ENCODE measurements at places on chromosomes 3 and 15.
A peak's percentile ranks its signal among the peaks of the same experiment; 100 is the strongest.

DNA sequence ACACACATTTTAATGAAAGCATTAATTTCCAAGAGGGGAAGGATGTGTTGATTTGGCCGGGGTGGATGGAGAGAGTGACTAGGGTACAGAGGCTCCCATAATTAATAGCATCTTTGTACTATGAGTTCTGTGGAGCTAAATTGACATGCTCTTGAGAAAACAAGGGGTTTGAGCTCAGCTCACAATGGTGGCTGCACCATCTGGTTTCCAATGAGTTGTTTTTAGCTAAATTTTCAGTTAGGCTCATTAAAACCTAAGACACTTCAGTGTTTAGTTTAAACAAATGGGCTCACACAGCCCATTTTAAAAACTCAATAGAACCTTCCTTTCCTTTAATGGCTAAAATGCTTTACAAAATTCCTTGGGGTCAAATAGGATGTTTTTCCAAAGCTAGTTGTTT, 199.7 kb downstream of the TNIK start:
- no peak for DNase-seq

- no peak for DNase-seq
These were observed at the start of gene THPO for GRCh38 chr3:184377882-184378445. THPO (minus strand) TSS chr3:184378207; CDS start chr3:184376259, 1,948 bp downstream.

DNA sequence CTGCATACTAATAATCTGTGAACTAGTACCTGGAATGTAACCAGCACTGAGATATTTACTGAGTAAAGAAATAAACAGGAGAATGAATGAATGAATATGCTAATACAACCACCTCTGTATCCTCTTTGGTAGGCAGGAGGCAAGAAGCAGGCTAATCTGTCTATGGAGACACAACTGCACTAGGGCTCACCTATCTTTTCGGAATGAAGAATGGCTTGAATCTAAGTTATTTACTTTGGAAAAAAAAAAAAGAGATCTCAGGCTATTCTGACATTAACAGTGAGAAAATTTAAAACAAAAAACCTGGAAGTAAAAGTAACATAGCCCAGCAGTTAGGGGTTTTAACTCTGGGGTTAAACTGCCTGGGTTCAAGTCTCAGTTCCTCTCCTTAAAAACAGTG, 174.2 kb downstream of the FOXP1 start:
- no peak for DNase-seq

GRCh38 chr15:34241376-34242330, 16.8 kb downstream of the EMC4 start:
- DNase-seq = peak; percentile 19

- DNase-seq = no peak
These were observed 1187.7 kb downstream of the OTOL1 start for GRCh38 chr3:162684260-162684659.

GRCh38 chr3:170027233-170028102, 10.3 kb upstream of the GPR160 start:
- DNase-seq = no peak

DNA sequence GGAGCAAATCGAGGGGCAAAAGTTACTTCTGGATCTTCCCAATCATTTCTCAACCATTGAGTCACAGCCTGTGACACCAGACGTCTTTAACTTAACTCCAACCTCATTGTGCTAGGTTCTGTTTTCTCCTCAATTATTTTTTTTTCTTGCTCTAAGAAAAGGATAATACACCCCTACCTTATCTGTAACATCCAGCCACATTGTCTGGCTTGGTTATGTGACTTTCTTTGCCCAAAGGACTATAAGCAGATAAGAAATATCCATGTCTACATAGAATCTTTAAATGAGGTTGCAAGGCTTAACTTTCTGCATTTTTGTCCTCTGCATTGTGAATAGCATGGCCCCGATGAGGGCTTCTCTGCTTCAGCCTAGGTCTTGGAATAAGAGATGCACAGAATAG, 782.4 kb upstream of the CFAP20DC start:
- DNase-seq = no peak

Data from non-pigmented ciliary epithelial cell (primary cell).